ENCODE measurements at places on chromosomes 2 and 18. TPM values are rescaled to one million over a fixed set of nuclear protein-coding genes. Genes with fewer than 3 reads are reported as not detected.
A peak's percentile ranks its signal among the peaks of the same experiment; 100 is the strongest.

DNA sequence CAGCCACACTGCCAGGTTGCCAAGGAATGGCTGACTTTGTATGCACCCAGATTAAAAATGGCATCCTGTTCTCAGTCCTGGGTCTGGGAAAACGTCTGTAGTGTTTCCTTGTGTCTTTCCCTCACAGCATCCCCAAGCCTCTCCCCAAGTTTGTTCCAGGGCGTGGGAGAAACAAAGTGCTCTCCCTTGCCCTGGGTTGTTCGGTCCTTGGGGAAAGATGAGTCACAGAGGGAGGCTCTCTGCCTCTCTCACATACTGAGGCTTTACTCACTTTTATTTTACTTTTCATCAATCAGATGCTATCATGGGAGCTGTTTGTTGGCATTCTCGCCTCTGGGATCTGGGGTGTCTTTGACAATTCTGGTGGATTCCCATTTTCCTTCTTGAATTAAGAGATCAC, 492.3 kb downstream of the XIRP2 start:
- no peaks in the 10 kb centered on the region for H3K4me1 ChIP-seq
- no peaks in the 10 kb centered on the region for H3K36me3 ChIP-seq
- H3K27ac ChIP-seq: no peak overlapping the region
- peaks cover 3% of the 10 kb centered on the region for H3K27me3 ChIP-seq
- no peak overlapping the region for H3K4me3 ChIP-seq

KCNG3 gene
- total RNA-seq: not detected

DNA sequence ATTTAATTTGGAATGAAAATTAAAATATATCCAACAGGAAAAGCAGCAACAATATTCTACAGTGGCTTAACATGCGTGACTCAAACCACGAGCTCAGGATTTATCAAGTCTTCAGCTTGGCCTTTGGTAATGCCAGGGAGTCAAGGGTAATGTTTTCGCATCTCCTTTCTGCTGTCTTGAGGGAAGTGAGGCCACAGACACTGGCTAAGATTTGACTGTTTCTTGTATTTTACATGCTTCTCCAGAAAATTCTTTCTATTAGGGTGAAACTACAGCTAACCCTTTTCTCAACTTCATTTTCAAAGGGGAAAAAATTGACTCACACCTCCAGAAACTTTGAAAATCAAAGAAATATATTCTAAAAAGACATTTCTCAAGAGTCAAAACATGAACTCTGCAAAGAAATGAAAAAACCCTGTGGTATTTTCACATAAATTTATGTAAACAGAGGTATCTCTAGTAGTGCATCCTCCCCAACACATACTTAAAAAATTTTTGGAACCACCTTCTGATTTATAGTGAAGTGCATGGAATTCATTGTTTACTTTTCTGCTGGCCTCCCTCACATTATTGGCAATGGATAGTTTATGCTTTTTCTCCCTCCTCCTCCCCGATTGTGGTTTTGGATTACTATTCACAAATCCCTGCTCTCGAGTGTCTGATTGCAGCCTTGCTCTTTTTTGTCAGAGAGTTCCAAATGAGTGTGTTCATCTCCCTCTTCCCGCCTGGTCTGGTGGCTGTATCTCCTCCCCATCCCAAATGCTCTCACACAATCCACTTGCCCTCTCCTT, 48.7 kb downstream of the DPP4 start:
- peaks cover 52% of the 10 kb centered on the region for H3K4me1 ChIP-seq
- peak overlapping the region; percentile 11 for H3K27ac ChIP-seq
- no peak for DNase-seq
- no peak overlapping the region for H3K4me3 ChIP-seq
- peaks cover 4% of the 10 kb centered on the region for H3K36me3 ChIP-seq
- H3K27me3 ChIP-seq: no peaks in the 10 kb centered on the region

DNA sequence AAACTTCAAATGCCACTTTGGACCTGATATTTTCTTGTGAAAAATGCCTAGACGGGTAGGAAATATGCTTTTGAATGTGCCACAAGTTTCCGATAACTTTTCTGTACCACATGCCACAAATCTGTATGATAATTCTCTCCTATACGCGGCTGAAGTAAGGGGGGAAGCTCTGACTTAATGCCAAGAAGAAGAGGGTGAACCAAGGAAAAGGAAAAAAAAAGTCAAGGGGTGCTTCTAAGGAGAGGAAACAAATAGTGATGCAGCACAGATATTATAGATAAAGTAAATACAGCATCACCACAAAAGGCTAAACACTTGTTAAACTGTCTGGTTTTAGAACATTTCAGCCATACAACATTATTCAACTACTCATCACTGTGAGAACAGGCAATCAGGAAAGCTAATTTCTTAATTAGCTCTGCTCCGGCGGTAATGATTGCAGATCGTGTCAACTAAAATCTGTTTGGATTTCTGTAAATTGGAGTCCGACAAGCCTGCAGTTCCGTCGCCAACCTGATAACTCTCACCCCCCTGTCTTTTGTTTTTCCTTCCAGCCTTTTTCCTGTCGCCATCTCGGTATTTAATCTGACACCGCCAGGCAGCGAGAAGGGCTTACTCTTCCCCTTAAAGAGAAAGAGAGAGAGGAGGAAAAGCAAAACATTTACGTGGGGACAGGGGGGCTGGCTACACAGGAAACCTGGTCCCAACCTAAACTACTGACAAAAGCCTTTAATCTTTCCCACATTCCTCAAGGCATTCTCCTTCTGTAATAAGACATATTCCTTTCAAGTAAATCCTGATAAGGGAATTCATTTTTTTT, 67.5 kb downstream of the ZEB2 start:
- DNase-seq: no peak
- H3K4me3 ChIP-seq: no peak overlapping the region
- H3K27me3 ChIP-seq: no peaks in the 10 kb centered on the region
- no peak overlapping the region for H3K27ac ChIP-seq
- H3K36me3 ChIP-seq: no peaks in the 10 kb centered on the region

FOXI3 gene
- total RNA-seq: not detected

- H3K4me1 ChIP-seq: peaks cover 67% of the 10 kb centered on the region
- H3K27me3 ChIP-seq: no peaks in the 10 kb centered on the region
- H3K27ac ChIP-seq: no peak overlapping the region
- H3K4me3 ChIP-seq: no peak overlapping the region
- DNase-seq: no peak
These were observed 117.4 kb upstream of the ITGB6 start for GRCh38 chr2:160317181-160318099.

- H3K4me1 ChIP-seq: peaks cover 51% of the 10 kb centered on the region
- H3K4me3 ChIP-seq: no peak overlapping the region
- no peaks in the 10 kb centered on the region for H3K36me3 ChIP-seq
- no peak for DNase-seq
- H3K27ac ChIP-seq: peak overlapping the region; percentile 78
These were observed 1.4 kb downstream of the GPR35 start for GRCh38 chr2:240626531-240627300.

DNA sequence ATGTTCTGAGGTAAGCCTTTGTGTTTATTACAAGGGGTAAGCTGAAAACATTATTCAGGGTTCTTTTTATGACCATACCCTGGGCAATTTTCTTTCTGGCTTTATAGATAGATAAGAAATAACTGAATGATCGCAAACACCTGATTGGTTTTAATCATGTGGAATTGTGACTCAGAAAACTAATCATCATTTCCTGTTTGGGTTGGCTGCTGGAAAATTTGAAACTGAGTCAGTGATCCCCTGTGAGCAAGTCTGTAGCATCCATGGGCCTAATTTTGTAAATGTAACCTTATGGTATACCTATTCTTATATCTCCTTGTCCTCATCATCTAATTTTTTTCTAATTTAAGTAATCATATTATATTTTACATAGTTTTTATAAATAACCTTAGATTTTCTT, 34.3 kb downstream of the CCDC68 start:
- H3K4me3 ChIP-seq: no peak overlapping the region
- no peaks in the 10 kb centered on the region for H3K4me1 ChIP-seq
- H3K36me3 ChIP-seq: no peaks in the 10 kb centered on the region
- no peak overlapping the region for H3K27ac ChIP-seq

DNA sequence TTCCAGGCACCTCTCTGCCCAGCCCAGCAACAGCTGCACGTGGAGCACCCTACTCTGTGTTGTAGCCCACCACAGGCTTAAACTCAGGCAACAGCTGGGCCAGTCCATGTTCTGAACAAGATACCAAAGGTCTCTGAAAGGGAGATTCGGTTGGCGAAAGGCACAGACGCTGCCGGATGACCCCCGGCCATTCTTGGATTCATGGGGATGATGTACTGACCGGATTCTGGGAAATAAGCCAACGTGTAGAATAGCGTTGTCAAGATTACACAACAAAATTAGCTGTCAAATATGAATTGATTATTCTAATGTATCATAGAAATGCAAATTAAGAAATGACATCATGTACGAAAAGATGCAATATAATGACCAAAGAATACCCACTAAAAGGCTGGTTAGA, 283.0 kb upstream of the PXDN start:
- no peak overlapping the region for H3K4me3 ChIP-seq
- no peaks in the 10 kb centered on the region for H3K36me3 ChIP-seq
- no peaks in the 10 kb centered on the region for H3K4me1 ChIP-seq
- no peak for DNase-seq

DNA sequence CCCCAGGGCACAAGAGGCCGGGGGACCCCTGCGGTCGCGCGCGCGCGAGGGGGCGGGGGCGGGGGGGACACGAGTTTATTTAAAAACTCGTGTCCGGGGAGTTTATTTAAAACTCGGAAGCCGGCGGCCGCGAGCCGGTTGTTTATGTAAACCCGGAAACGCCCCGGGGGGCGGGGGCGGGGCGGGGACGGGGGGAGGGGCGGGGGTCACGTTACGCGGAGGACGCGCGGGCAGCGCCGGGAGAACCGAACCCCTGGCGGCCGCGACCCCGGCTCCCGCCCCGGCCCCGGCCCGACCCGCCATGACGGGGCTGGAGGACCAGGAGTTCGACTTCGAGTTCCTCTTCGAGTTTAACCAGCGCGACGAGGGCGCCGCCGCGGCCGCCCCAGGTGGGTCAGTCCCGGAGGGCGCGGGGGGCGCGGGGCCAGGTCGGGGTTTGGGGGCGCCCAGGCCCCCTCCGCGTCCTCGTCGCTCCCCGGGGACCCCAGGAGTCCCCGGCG, 4.4 kb downstream of the NFATC1 start:
- H3K27ac ChIP-seq: no peak overlapping the region
- no peak overlapping the region for H3K4me3 ChIP-seq
- no peaks in the 10 kb centered on the region for H3K27me3 ChIP-seq
- H3K36me3 ChIP-seq: peaks cover 4% of the 10 kb centered on the region

GRCh38 chr2:129906139-129906860, 73.2 kb upstream of the RAB6C start:
- H3K4me1 ChIP-seq: no peaks in the 10 kb centered on the region
- no peak overlapping the region for H3K27ac ChIP-seq
- H3K4me3 ChIP-seq: no peak overlapping the region
- H3K36me3 ChIP-seq: no peaks in the 10 kb centered on the region
- peak; percentile 6 for DNase-seq

GPR39 gene
- total RNA-seq: not detected

ALK gene
- total RNA-seq: not detected

DNA sequence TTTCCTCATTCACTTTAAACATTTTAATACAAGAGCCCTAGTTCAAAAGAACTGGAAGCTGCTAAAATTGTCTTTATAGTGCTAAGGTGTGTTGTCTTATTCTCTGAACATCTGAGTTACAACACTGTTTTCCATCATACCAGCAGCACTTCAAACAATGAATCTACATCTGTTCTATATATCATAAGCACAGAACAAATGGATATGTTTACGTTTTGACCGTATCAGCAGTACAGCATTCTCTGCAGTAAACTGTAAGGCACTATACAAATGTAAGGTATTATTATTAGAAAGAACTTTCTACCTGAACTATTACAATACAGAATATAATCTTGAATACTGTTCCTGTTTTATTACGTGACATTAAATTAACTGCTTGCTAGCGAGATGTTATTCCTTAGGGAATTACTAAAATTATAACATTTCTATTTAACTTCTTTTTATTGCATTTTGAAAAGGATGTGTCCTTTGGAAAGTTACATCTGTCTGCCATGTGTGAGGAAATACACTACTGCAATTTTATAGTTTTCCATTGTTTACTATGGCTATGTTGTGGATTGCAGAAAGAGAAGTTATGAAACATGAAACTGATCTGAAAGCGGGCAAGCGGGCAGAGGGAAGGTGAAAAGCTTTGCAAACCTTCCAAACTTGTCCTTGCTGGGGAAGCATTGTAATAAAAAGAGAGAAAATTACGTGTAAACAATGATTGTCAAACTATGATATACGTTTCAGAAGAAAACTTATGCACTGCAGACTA, 13.7 kb downstream of the NCKAP1 start:
- no peak for DNase-seq
- no peak overlapping the region for H3K27ac ChIP-seq
- H3K27me3 ChIP-seq: peaks cover 20% of the 10 kb centered on the region
- H3K36me3 ChIP-seq: no peaks in the 10 kb centered on the region
- H3K4me3 ChIP-seq: no peak overlapping the region

- H3K36me3 ChIP-seq: peaks cover 9% of the 10 kb centered on the region
- H3K4me3 ChIP-seq: no peak overlapping the region
- H3K27ac ChIP-seq: no peak overlapping the region
- no peaks in the 10 kb centered on the region for H3K27me3 ChIP-seq
- DNase-seq: no peak
These were observed 23.5 kb downstream of the SLC4A1AP start for GRCh38 chr2:27687232-27687631.
